GM13977 (cell line): ENCODE measurements at places on chromosomes 1 and 21.

GRCh38 chr1:226863446-226863845 is 7.0 kb upstream of the PSEN2 start:
- no peak for DNase-seq

DNA sequence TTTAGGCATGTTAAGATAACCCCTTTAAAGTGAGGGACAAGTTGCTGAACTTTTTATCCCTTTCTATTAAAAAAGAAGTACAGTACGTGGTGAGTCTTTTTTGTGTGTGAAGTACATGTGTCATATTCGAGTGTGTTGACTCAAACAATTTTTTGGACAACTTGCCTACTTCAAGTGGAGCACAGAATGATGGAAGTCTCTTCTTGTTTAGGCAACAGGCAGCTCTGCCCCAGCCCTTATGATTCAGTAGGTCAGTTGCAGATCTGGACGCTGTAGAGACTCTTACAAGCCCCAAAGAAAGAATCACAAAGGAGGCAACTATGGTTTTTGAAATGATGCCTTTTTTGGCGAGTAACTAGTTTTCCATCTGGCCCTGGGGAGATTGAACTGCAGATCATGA is 14.4 kb upstream of the ZFP69B start:
- no peak for DNase-seq

- no peak for DNase-seq
These were observed 1.0 kb upstream of the DIRAS3 start for GRCh38 chr1:68051475-68051874.

- peak; percentile 91 for DNase-seq
These were observed 43.0 kb downstream of the GALNT2 start for GRCh38 chr1:230109895-230110667.

- peak; percentile 34 for DNase-seq
These were observed 31.4 kb downstream of the CLCA1 start for GRCh38 chr1:86499987-86500593.

DNA sequence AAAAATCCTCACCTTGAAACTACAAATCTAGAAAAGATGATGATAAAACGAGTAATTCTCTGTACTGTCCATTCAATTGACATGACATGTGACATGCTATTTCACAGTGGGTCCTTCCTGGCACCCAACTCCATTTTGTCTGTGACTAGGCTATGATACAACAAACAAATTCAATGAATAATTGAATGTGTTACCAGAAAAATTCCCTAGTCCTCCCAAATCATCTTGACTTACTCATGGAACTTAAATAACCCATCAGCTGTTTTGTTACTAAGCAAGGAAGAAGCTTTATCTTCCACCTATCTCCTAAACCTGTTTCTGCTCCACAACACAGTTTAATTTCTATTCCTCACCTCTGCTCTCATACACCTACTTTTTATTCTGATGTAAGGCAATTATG is 30.4 kb downstream of the B3GALNT2 start:
- DNase-seq, result no peak

DNA sequence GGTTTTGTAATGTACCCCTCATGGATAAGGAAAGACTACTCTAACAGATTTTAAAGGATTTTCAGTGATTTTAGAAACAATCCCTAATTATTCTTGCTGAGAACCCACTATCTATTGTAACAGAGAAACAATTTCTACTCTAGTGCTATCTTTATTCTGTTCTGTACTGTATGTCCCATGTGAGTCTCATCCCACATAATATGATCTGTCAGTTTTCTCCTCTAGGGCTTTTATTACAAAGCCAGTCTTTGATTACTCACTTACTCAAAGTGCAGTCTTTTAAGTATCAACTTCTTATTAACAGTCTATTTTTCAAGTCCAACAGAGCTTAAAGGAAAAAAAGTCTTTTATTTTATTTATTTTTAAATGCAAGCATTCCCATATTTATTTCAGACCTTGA is 54.8 kb downstream of the CTH start:
- DNase-seq, result no peak

GRCh38 chr1:201290551-201290950 is 7.2 kb downstream of the PKP1 start:
- no peak for DNase-seq

- peak; percentile 76 for DNase-seq
These were observed 10.7 kb downstream of the MACF1 start for GRCh38 chr1:39214998-39215873.

DNA sequence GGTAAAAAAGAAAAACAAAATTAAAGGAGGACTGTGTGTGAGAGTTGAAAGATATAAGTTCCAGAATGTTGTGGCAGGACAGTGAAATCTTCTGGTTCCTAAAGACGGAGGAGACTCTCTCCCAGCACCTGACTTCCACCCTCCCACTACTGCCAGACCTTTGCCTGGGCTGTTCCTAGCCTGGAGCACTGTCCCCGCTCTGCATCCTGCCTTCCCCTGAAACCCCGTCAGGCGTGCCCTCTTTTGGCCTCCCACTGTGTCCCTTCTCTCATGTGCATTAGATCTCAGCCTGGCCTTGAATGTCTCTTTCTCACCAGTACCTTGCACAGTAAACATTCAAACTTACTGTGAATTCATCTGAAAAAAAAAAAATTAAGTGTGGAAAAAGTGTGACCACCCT is 74.1 kb downstream of the VPS26C start:
- no peak for DNase-seq

DNA sequence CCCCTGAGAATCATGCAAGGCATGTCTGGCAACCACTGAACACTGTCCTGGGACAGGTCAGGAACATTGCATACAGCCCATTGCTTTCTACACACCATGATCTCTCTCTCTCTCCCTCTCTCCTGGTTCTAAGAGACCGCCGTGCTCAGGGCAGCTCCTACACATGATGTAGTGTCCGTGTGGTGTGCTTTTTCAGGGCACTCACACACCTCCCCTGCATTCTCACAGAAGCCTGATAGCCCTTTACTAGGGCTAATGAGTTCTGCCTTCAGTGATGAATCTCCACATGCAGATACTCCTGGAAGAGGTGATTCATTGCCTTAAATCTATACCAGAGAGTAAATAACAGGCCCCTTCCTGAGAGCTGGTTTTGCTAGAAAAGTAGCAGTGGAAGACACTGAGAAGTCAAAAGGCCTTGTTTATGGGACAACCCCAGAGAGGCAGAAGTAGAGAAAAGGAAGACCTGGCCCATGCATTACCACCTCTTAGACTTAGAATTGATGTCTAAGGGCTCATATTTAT is 7.2 kb upstream of the OLFML2B start:
- DNase-seq, result no peak

GRCh38 chr1:24932725-24933294 is 2.7 kb upstream of the RUNX3 start:
- no peak for DNase-seq

- no peak for DNase-seq
These were observed 214.2 kb upstream of the C1orf105 start for GRCh38 chr1:172206256-172206655.

- no peak for DNase-seq
These were observed 1.2 kb upstream of the ST3GAL3 start for GRCh38 chr1:43705982-43706597.

DNA sequence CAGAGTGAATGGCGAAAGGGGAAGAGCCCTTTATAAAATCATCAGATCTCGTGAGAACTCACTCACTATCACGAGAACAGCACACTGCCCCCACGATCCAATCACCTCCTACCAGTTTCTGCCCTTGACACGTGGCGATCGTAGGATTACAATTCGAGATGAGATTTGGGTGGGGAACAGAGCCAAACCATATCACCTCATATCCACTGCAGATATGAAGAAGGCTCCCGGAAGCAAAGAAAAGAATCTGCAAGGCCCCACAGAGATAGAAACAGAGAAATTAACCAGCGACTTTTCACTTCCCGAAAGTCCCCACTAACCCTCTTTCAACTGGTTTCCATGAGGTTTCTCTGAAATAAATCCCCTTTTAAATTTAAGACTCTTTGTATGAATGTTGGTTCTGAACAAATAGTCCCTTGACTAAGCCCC is 86.2 kb upstream of the IRF2BP2 start:
- peak; percentile 52 for DNase-seq

GRCh38 chr1:44693159-44693558 is 18.6 kb downstream of the ARMH1 start:
- DNase-seq, result no peak
